ENCODE measurements at places on chromosomes 12 and 14.

- peak; percentile 23 for DNase-seq
These were observed 73.9 kb downstream of the HSD17B6 start for GRCh38 chr12:56836800-56837663.

DNA sequence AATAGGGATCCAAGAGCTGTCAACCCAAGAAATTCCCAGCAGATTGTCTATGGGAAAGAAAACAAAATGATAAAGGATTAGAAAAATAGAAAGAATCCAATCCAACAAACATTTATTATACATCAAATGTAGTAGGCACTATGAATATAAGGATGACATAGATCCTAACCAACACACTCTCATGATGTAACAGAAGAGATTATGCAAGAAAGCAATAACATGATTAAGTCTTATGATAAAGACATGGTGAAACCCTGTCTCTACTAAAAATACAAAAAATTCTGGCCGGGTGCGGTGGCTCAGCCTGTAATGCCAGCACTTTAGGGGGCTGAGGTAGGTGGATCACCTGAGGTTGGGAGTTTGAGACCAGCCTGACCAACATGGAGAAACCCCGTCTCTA, 2.7 kb downstream of the MED6 start:
- no peak for DNase-seq

DNA sequence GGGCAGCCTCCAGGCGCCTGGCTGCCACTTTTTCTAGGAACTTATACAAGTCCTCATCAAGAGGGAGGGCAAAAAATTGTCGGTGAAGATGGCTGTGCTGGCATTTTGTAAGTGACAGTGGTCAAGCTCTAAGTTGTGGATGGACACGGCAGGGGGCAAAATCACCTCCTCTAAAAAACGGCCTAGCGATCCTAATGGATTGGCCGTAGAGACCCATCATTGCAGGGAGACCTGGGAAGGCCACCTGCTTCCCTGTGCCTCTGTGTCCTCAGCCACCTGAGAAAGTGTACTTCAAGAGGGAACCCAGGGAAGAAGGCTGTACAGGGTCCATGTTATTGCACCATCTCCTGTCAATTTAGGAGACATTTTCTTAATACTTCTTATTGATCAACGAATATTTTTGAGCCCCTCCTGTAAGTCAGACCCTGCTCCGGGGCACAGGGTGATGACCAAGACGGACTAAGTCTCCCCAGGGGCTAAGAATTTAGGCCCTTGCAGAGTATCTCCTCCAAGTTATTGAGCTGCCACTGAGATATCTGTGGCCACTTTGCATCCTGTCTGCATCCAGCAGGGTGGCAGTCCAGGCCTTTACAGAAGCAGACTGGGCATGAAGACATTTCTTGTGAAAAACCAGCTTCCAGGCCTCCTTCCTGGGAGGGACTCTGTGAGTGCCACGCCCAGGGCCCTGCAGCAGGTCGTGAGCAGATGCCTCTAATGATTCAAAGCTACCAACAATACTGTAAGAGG, 40.5 kb downstream of the PSMA6 start:
- peak; percentile 12 for DNase-seq

DNA sequence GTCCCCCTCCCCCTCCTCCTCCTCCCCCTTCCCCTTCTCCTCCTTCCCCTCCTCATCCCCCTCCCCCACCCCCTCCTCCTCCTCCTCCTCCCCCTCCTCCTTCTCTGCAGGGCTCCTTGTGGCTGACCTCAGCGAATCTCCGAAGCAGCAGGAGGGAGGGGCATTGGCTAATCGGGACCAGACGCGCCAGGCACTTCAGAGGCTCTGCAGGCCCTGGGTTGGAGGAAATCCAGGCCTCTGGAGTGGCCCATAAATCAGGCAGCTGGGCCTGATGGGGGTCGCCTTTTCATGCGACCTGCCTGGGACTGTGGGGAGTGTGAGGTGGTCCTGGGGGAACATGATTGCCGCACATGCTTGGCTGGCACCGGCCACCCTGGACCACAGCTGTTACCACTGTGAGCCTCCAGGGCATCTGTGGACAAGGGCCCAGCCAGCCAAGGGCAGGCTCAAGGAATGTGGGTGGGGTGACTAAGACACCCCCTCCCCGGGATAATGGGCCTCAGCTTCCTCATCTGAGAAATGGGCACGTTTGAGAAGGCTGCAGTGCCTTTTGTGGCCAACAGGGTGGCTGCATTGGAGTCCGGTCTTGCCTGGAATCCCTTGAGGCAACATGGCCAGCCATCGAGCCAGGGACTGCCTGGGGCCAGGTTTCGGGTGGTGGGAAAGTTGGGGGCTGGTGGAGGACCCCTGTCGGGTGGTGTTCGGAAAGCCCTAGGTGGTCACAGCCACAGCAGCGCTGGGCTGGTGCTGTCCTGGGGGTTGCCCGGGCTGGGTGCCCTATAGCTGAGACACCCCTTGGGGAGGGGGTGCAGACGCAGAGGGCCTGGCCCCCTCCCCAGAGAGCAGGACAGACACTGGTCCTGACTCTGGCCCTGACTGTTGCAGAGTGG, 12.0 kb downstream of the KIF26A start:
- no peak for DNase-seq

- no peak for DNase-seq
These were observed 577 bp upstream of the TPCN1 start for GRCh38 chr12:113220593-113221180.

DNA sequence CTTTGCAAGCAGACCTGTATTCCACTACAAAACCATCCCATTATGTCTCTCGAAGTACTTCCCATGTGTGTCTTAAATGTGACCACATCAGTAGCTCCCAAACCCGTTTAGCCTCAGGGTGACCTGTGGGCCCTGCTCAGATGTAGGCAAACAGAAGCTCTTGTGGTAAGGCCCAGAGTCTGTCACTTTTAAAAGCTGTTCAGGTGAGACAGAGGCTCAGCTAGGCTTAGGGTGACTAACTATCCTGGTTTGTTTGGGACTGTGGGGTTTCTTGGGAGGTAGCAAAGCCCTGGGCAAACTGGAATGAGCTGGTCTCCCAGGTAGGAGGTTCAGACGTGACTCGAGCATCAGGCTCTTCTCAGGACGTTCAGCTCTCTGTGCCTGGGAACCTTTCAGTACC, 64.5 kb upstream of the VASH1 start:
- DNase-seq, result no peak

GRCh38 chr14:71169861-71170260, 262.6 kb downstream of the PCNX1 start:
- no peak for DNase-seq

GRCh38 chr12:101795786-101796185, 35.0 kb downstream of the GNPTAB start:
- no peak for DNase-seq

GRCh38 chr12:8941691-8942478, 7.6 kb downstream of the M6PR start:
- no peak for DNase-seq

GRCh38 chr14:38500125-38500524, 244.2 kb upstream of the CLEC14A start:
- DNase-seq, result no peak

DNA sequence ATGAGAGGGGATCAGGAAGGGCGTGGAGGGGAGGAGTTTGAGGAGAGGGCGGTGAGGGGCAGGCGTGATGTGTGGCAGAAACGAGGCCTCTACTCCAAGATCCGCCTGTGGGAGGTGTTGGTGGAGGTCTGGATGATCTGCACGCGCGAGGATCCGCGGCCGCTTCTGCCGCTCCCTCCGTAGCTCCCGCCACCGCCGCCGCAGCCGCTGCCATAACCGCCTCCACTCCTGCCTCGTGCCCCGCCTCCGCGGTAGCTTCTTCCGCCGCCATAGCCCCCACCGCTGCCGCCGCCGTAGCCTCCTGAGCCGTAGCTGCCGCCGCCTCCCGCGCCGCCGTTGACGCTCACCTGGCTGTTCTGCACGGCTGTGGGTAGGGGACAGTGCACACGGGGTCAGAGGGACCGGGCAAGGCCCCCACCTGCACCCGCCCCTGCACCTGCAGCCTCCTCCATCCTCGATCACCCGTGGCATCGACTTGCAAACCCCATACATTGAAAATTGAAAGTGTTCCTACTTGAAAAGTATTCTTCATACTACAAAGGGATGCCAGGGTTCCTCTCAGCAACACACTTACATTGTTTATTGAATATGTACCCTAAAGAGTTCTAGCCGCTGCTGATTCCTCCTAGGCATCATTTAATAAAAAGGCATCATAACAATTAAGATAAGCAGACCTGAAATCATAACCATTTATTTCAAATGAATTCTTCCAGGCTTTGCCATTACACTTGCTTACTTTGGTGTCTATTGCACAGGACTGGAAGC, 11.1 kb upstream of the KRT1 start:
- peak; percentile 48 for DNase-seq

- DNase-seq, result no peak
These were observed 19.4 kb downstream of the PPP2R5C start for GRCh38 chr14:101780887-101781239.

DNA sequence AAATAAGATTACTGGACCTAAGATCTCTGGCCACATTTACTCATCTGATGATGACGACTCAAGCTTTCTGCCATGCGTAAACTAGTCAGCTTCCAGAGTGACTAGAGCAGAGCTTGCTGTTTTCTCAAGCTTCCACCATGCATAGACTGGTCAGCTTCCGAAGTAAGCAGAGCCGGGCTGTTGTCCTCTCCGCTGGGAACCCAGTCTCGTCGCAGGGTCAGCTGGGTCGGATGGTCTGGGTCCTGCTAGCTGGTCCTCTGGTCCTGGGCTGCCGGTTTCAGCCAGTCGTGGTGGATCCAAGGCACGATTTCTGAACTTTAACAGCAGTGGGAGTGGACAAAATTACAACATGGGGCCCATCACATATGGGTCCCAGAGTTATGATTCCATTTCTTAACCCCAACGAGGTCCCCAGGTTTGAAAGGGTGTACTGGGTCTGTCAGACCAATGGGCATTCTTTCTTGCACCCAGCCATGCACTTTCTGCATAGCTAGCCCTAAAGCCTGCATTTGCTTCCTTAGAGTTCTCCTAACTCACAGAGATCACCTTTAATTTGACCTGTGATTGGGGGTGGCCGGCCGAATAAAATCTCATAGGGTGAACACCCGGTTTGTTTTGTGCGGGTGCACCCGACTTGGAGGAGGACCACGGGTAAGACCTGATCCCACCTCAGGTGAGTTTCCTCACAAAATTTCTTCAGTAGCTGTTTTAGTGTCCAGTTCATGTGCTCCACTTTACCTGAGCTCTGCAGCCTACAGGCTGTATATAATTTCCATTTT, 1312.8 kb downstream of the TMEM121 start:
- DNase-seq, result no peak

- peak; percentile 79 for DNase-seq
These were observed 589 bp downstream of the ATF1 start for GRCh38 chr12:50764286-50765094.

DNA sequence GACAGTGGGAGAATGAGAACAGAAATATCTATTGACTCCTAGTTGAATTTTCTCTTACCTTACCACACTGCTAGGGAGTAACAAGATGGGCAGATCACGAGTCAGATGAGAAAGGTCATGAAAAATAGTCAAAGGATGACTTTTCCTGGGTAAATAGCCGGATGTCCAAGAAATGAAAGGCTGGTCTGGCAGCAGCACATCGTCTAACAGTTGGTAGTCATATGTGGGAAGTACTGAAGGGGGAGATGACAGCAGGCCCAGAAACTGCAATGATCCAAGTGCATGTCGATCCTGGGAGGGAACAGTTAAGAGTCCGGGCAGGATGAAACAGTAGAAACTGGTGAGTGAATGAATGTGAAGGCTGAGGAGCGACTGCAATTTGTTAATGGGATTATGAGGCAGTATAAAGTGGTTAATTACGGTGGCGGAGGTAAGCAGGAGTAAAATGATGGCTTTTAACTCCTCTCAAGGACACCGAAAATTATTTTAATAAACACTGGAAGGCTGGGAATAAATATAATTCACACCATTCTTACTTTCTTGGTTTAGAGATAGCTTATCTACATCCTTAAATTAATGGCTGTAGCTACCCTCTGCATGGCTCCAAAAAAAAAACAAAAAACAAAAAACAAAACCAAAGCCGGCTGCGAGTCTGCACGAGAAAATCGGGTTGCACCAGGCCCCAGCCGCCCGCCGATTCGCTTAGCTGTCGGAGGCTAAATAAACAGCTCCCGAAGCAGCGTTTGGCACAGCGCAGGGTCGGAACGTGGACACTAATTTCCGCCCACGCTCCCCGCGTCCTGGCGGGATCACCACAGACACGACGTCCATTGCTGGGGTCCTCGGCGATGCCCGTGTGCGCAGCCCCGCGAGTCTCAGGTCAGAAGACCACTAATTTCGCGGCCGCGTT, 1.0 kb upstream of the ERC1 start:
- peak; percentile 29 for DNase-seq

- no peak for DNase-seq
These were observed 38.6 kb downstream of the SYNE2 start for GRCh38 chr14:63891148-63891975.

GRCh38 chr12:130223767-130224244, 61.5 kb downstream of the FZD10 start:
- DNase-seq, result no peak

GRCh38 chr14:54579621-54580020, 12.7 kb downstream of the SAMD4A start:
- DNase-seq, result no peak

DNA sequence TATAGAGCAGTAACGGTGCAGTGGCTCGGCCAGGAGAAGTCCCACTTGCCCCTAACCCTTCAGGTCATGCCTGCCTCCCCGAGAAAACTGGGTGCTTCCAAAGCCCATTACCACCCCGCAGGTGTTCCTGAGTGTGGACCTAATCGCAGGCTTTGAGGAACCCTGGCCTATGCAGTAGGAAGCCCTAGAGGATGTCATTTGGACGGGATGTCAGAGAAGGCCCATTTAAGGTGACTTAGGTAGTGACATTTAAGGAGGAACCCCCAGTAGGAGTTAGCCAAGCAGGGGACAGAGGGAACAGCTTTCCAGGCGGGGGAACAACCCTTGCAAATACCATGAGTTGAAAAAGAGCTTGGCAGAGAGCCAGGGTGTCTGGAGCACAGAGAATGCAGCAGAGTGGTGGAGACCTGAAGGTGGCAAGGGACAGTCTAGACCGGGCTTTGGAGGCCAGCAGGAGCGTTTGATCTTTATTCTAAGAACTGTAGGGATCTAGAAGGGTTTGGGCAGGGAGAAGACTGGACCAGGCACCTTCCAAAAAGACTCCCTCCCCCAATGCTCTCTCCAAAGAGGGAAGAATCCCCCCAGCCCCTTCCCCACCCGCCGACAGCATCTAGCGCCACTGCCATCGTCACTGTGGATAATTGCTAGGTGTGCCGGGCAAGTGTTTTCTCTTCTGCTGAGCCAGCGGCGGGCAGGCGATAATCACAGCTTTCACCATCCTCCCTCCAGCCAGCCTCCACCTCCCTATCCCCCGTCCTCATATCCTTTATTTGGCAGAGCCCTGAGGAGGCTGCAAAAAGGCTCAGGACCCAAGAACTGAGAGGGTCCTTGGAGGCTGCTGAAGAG, 33.3 kb upstream of the BEGAIN start:
- no peak for DNase-seq

DNA sequence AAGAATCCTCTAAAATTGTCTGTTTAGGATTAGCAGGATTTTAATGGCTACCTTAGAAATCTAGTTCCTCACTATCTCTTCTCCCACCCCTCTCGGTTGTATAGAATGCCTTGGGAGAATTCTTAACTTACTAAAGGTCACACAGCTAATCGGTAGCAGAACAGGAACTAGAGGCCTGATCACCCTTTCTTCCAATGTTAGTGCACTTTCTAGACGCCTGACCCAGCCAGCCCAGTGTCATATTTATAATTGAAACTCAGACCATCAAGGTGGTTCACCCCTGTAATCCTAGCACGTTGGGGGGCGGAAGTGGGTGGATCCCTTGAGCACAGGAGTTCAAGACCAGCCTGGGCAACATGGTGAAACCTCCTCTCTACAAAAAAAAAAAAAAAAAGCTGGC, 1.7 kb downstream of the TIGAR start:
- DNase-seq, result no peak

Measured in effector memory CD8-positive, alpha-beta T cell (primary cell).